ENCODE measurements at places on chromosomes 16 and 17.
A peak's percentile ranks its signal among the peaks of the same experiment; 100 is the strongest.

DNA sequence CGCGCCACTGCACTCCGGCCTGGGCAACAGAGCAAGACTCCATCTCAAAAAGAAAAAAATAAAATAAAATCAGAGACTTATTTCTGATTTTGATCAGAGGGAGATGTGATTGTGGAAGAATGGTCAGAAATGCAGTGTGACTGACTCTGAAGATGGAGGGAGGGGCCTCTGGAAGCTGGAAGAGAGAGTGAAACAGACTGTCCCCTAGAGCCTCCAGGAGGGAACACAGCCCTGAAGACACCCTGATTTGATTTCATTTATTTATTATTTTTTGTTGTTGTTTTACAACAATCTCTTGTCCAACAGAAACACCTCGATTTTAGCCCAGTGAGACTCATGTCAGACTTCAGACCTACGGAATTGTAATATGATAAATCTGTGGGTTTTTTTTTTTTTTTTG lies 26.1 kb downstream of the BCL7C start:
- no peak for DNase-seq

DNA sequence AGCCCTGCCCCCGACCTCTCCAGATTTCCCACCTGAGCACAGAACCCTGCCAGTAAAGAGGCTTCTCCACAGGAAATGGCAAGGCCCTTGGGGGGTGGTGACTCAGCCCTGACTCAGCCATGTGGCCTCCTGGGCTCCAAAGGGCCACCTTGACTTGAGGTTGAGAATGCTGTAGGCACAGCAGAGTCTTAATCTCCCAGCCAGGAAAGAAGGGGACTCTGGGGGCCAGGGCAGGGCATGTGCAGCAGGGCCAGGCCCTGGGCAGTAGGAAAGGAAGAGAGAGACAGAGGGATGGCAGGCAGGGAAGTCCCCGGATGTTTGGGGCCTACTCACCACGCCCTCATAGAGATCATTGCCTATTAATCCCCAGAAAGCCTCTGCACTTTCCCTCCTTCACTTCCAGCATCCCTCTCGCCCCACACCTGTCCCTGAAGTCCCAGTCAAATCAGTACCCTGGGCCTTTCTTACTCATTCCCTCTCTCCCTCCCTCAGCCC lies 4.8 kb upstream of the ITGA3 start:
- DNase-seq, result no peak

DNA sequence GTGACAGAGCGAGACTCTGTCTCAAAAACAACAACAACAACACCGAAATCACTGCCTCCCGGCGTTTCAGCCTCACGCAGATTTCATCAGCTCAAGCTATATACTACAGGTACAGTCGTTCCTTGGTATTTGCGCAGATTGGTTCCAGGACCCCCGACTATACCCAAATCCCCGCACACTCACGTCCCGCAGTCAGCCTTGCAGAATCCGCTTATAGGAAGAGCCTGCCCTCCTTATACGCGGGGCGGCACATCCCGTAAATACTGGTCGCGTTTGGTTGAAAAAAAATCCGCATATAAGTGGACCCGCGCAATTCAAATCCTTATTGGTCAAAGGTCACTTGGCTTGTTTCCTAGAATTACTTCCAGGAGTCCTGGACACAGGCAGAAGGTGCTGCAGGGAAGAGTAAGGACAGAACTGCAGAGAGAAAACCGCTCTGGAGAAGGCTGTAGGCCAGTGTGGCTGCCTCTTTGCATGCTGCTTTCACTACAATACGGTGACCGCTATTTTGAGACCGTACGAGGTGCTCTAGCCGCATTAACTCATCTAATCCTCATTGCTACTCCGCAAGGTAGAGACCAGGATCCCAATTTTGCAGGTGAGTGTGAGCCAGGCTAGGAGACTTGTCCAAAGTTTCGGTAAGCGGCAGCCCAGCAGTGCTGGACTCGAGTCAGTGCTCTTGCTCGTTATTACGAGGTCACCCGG lies 718 bp downstream of the NDUFAB1 start:
- no peak for DNase-seq

- no peak for DNase-seq
These were observed 226.8 kb downstream of the CHD9NB start for GRCh38 chr16:52825892-52826291.

DNA sequence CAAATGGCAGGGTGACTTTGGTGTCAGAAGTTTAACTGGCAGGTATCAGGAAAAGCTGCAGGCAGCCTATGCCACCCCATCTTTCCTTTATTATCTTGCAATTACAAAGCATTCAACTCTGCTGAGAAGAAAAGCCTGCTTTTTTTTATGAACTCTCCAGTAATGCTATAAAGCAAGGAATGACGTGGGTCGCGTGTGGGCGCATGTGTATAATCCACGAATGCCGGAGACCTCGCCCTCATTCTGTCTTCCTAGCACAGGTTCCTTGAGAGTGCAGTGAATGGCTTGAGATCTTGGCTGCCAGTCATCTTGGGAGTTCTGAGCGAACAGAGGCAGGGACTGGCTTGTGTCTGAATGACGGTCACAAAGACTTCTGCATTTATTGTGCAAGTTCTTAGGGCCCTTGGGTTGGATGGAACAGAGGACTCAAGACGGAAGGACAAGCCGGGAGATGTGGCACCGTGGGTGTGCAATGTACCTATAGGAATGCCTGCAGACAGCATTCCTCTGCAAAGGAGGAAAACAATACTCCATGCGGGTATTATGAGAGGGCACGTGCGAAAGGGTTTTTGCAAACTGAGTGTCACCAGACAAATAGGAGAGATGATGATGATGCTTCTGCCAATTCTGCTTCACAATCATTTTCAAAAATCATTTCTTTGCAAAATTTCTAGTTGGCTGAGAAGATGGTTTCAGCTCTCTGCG lies 96.1 kb upstream of the ELAC2 start:
- no peak for DNase-seq

DNA sequence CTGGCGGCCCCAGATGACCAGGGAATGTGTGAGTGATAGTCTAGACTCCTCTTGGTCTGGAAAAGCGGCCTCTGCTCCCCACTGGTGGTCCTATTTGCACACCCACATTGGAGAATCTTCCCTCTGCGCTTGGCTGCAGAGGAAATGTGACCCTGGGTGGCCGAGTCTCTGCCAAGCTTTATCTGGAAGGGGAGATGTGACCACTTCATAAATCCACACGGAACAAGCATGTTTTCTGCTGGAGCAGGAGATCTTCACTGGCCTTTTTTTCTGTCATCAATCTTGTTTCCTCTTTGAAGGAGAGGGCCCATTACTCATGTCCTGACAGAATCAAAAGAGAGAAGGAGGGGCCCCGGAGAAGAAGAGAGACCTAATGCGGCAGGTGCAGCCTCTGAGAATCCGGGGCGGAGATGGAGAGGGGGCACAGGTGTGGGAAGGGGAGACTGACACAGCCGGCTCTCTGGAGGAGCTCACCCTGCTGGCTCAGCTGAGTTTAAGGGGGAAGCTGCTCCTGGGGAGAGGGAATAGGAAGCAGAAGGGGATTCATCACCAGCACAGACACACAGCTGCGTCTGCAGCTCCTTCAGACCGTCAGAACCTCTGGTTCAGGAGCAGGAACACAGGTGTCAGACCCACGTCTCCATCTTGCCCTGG lies 116.3 kb downstream of the SOX9 start:
- no peak for DNase-seq

DNA sequence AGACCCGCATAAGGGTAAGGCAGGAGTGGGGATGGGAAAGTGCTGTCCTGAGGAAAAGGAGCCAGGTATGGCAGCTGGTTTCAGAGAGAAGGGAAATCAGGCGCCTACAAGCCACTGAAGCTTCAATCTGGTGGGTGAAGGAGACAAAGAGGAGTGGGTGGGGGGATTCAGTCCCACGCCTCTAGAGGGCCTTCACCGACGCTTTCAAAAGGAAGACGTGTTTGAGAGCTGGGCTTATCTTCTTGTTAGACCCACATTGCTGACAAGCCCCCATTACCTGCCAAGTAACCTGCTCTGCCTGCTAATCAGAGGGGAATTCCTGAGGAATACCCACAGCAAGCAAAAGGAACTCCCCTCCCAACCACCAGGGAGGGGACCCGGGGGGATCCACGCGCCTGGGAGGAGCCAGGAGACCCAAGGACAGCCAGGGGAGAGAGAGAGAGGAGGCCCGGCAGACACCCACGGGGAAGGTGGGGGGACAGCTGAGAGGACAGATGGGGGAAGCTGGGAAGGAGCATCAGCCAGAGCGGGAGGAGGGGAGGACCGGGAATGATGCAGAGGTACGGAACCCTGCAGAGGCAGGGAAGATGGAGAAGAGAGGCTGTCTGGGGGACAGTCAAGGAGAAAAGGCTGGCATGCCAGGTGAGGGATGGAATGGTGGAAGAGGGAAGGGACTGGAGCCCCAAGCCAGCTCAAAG lies 1.0 kb downstream of the MTMR4 start:
- no peak for DNase-seq

DNA sequence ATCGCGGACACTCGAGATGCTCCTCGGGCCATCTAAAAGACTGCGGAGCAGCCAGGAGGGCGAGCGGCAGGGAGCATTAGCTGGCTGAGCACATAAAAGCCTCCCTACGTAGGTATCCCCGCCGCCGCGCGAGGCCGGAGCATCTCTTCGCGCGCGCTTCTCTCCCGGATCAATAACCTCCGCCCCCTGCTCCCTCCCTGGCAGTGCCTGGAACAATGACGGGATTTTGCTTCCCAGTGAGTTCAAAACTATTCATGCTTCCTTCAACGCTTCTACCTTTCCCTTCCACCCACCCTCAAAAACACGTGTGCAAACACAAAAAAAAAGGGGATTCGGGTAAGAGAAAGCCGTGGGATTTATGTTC lies 984 bp downstream of the CENPV start:
- DNase-seq, result no peak

- DNase-seq, result peak; percentile 72
These were observed 4.9 kb upstream of the CBX4 start for GRCh38 chr17:79843816-79844800.

DNA sequence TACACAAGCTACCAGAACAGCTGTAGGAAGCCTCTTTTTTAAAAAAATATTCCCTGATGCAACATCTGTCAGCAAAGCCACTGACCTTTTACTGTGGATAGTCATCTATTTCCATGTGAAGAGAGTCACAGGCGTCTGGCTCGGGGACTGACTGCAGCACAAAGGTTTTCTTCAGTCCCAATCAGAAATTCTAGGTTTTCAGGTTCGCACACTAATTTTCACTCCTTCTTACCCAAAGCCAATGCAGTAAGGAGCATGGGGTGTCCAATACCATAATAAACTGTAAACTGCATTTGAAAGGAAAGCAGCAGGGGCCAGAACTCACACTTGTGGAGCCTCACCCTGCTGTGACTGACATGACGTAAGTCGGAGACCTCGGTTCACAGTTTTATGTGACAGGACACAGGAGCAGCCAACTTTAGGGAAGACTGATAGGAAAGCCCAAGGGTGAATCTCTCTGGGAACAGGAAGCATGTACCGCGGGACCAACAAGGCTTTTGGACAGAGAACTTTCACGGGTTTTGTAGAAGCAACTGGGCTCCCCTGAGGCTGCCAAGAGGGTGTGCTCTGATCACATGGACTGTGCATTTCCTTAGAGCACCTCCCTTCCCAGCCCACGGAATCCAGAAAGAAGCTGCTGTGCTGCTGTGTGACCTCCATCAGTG lies 9.1 kb upstream of the TMEM100 start:
- DNase-seq, result no peak

GRCh38 chr17:4529533-4530152 lies 25.5 kb downstream of the MYBBP1A start:
- DNase-seq, result no peak

DNA sequence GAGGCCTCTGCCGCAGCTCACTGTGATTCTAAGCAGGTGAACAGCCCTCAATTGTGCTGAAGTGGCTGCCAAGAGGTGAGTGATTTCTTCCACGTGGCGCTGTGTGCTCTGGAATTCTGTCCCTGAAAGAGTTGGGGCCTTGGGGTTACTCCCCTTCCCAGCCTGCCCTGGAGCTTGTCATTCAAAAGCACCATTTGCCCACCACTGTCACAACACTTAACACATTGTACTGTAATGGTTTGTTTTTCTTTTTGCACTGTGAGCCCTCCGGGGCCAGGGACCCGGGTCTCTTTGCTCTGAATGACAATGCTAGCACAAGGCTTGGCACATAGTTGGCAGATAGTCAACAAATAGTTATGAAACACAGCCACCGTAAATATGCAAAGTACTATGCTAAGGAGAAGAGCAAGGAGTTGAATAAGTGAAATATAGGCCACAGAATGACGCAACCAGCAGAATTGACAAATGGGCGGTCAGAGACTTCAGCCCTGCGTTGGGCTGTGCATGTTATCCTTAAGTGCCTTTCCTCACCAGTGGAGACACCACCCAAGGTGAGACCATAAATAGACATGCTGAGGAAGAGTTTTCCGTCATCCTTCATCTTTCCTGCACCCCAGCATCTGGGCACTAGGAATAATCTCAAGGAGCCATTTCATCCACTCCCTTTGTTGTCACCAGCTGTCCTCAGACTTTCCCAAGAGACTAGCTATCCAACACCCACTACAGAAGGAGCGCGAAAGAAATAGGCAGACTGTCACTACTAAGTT lies 112.0 kb upstream of the DNAH9 start:
- DNase-seq, result no peak

DNA sequence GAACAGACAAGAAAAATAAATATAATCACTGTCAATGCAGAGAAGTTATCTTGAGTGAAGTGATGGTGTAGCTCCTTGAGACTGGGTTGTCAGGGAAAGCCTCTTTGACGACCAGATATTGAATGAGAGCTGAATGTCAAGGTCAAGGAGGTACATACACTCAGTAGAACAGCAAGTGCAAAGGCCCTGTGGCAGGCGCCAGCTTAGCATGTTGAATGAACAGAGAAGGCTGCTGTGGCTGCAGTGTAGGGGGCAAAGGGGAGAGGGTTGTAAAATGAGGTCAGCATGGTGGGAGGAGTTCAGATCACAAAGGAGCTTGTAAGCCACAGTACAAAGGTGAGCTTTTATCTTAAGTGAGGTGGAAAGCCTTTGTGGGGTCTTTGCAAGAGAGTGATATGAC lies 111.5 kb downstream of the ZFHX3 start:
- no peak for DNase-seq

- DNase-seq, result no peak
These were observed 10.2 kb upstream of the GGA2 start for GRCh38 chr16:23520500-23520899.

- DNase-seq, result no peak
These were observed 9.9 kb upstream of the TSPOAP1 start for GRCh38 chr17:58338454-58338840.

- DNase-seq, result no peak
These were observed 28.8 kb downstream of the IST1 start for GRCh38 chr16:71923941-71924690.

GRCh38 chr17:75260641-75261335 lies 618 bp downstream of the GGA3 start:
- no peak for DNase-seq

- DNase-seq, result no peak
These were observed 2.8 kb upstream of the STAT5A start for GRCh38 chr17:42285346-42286050.

DNA sequence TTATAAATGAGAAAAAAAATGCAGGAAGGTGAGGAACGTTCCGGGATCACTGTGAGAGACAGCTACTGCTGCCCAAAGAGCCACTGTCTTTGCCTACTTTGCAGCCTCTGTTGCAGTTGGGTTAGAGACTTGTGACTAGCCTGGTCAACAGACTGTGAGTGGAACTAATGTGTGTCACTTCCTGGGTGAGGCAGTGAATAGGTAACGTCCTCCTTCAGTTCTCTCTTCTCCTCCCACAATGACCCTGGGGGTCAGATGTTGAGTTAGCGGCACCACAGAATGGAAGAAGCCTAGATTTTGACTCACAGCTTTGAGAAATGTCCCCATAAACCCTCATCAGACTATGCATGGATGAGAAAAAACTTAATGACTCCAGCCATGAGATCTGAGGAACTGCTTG lies 5.2 kb downstream of the C16orf46 start:
- no peak for DNase-seq

GRCh38 chr16:15572329-15573001 lies 70.5 kb downstream of the MARF1 start:
- no peak for DNase-seq

- no peak for DNase-seq
These were observed 65.2 kb downstream of the PIPOX start for GRCh38 chr17:29107933-29108822.
